ENCODE measurements at places on chromosomes 11 and 22.

- no peak for DNase-seq
These were observed 57.6 kb upstream of the B3GAT1 start for GRCh38 chr11:134469627-134470026.

DNA sequence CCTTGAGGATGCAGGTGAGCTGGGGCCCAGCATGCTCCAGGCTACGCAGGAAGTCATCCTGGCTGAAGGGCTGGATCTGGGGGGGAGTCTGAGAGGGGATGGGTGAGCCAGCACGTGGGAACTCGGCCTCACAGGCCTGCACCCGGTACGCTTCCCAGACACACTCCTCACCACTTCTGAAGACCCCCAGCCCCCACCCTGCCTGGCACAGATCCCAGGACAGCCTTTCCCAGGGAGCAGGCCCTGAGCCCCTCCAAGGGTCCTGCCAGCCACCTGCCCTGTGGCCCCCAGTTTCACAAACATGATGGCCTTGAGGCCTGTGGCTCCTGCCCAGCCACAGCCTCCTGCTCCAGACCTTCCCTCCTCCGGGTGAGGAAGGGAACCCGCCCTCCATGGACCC is 5.6 kb upstream of the PLXNB2 start:
- DNase-seq, result no peak

GRCh38 chr11:119580081-119580480 is 148.9 kb downstream of the NECTIN1 start:
- DNase-seq, result no peak

GRCh38 chr22:26589367-26589844 is 526 bp downstream of the TPST2 start:
- DNase-seq, result no peak

DNA sequence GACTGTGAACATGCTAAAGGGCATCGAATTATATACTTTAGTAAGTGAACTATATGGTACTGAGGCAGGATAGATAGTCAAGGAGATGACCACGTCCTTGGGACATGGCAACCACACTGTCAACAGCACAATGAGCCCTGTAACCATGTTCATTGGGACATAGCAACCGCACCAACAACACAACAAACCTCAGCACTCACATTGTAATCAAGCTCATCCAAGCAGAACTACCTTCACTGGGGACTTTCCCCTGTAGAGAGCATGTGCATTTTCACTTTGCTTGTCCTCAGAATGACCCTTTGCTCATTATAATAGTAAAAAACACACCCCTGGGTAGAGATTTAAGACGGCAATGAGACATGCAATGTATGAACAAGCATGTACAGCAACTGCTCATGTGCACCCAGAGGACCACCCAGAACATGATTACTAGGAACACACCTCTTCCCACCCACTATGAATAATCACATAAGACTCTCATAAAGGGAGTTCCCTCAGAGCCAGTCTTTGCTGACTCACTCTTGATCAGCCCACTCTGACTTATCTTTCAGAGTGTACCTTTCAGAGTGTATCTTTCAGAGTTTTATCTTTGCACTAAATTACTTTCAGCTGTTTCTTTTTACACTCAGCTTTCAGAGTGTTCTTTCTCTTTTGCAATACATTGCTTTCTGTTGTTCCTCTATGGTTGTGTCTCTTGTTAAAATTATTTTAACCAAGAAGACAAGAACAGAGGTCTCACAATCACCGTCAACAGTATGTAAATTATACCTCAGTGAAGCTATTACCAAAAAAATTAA is 4.1 kb upstream of the PLAAT2 start:
- peak; percentile 41 for DNase-seq

DNA sequence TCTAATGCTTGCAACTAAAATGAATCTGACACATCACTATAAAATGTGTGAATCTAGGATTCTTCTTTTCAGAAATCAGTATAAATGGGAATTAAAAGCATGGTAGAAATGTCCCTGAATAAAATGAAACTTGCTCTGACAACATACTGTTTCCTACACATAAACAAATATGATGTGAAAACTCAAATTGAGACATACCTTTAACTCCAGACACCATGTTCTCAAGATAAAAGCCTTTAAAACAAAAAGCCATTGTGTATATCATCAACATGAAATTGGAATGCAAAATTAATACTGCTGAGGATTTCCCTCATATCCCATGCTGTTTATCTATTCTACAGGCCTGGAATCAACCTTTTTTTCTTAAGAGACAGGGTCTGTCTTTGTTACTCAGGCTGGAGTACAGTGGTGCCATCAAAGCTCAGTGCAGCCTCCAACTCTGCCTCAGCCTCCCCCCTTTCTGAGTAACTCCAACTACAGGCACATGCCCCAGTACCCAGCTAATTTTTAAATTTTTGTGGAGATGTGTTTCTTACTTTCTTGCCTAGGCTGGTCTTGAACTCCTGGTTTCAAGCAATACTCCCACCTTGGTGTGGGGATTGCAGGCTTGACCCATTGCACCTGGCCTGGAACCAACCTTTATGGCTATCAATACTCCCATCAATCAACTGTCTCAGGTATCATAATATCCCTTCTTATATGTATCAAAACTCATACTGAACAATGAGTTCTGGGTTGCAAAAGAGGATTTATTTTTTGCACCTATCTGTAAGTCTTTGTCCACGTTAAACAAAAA is 6.7 kb downstream of the TAF1D start:
- no peak for DNase-seq

GRCh38 chr11:119673759-119674336 is 55.2 kb downstream of the NECTIN1 start:
- DNase-seq, result no peak

- DNase-seq, result no peak
These were observed 14.0 kb downstream of the SAMM50 start for GRCh38 chr22:43969021-43969878.

DNA sequence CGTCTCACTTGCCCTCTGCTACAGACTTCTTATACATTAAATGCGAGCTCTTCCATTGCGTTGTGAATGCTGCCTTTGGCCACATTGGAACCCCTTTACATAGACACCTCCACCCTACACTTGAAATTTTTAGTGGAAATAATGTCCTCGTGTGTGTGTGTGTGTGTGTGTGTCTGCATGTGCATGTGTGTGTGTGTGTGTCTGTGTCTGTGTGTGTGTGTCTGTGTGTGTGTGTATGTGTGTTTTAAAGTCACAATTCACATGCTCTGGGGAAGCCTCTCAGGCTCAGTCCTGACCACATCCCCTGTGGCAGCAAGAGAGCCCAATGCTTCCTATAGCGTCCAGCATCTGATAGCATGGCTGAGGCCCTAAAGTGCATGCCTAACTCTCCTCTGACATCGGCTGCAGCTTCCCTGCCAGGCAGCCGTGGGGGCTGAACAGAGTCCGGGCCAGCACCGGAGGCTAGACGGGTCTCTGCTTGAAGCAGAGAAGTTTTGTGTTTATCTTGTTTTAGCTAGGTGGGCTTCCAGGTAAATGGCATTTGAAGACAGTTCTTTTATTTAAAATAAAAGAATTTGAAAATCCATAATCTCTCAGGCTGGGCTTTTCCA is 64.5 kb upstream of the EMID1 start:
- no peak for DNase-seq

GRCh38 chr11:119218141-119218878 is 12.2 kb downstream of the CBL start:
- DNase-seq, result no peak

DNA sequence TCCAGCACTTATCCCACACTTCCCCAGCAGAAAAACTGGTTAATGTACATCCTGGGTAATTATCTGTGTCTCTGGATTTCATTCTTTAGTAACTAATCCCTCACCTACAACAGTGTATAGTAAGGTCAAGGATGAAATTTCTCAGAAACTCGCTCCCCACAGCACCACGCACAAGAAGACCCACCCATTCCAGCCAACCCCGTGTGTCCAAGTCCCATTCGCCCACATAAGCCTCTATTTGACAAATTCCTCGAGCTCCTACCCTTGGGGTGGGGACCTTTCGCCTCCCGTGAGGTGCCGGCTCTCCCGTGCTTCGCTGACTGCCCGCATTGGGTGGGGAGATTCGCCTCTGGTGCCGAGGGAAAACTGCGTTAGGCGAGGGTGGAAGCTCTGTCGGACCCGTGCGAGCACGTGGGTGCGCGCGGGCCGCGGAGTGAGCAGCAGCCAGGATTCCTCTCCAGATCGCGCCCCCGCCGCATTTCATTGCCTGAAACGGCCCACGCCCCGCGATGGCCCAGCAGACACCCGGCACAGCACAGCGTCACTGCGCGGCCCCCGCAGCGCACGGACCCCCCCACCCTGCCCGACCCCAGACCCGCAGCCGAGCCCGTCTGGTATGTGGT is 866 bp downstream of the EXPH5 start:
- no peak for DNase-seq

- DNase-seq, result no peak
These were observed 62.7 kb downstream of the STK33 start for GRCh38 chr11:8531312-8531711.

GRCh38 chr11:135019343-135019871 is 607.4 kb upstream of the B3GAT1 start:
- DNase-seq, result no peak

DNA sequence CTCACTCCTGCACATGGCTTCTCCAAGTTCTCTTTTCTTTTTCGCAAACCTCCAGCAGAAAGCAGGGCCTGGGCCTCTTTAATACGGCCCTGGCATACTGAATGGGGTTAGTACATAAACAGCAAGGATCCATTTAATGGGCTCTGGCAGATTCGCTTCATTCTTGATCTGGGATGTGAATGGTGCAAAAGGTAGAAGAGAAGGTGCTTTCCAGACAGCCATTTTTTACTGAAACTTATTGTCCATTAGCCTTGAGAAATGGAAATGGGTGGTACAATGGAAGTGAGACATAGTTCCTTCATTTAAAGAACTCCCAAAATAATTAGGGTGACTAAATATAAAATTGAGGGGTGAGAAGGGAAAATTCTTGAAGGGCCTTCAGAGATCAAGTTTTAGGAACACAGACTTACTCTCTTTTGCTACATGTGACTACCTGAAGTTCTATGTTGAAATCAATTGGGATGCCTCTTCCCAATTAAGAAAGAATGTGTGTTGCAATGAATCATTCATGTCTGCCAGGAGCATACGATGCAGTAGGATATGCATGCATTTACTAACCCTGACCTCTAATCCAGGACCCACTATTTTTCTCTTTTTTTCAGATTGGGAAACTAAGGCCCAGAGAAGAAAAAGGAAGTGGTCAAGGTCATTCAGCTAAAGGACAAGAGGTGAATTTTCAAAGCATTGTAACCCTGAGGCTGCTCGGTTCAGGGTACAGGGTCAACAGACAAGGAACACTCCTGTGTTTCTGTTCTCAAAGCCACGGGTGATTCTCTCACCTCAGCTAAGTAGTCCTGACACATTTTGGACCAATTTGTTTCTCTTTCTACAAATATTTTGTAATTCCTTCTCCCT is 144.1 kb downstream of the BBOX1 start:
- DNase-seq, result no peak

GRCh38 chr22:23262518-23263332 is 82.4 kb downstream of the BCR start:
- no peak for DNase-seq

DNA sequence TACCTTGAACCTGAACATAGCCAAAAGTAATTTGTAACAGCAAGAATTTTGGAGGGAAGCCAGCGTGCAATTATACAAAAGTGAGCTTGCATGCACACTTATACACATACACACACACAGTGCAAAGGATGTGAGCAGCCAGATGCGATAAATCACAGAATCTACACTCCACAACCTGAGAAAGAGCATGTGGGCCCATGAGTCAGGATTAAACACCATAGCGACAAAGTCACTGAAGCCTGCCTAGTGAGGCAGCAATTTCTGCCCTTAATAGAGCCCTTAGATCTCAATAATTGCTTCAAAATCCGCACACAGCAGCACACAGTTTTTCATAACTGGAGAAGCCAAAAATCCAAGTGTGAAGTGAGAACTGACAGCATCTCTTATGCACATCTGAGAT is 42.6 kb upstream of the TEAD1 start:
- no peak for DNase-seq

DNA sequence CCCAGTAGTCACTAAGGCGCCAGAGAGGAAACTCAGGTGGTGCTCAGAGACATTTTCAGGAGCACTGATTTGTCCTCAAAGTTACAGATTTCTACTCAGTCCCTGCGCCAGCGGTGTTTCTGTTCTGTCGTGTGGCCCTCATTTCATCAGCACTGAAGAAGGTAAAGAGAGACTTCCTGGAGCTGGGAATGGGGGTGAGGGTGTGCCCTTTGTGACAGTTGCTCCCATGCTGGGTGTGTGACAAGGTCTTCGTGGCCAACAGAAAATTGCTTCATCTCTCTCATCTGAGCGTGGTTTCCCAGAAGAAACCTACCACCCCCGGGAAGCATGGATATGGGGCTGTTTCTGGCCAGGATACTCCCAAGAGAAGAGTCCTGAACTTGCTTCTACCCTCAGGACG is 2.0 kb upstream of the PPARA start:
- no peak for DNase-seq

DNA sequence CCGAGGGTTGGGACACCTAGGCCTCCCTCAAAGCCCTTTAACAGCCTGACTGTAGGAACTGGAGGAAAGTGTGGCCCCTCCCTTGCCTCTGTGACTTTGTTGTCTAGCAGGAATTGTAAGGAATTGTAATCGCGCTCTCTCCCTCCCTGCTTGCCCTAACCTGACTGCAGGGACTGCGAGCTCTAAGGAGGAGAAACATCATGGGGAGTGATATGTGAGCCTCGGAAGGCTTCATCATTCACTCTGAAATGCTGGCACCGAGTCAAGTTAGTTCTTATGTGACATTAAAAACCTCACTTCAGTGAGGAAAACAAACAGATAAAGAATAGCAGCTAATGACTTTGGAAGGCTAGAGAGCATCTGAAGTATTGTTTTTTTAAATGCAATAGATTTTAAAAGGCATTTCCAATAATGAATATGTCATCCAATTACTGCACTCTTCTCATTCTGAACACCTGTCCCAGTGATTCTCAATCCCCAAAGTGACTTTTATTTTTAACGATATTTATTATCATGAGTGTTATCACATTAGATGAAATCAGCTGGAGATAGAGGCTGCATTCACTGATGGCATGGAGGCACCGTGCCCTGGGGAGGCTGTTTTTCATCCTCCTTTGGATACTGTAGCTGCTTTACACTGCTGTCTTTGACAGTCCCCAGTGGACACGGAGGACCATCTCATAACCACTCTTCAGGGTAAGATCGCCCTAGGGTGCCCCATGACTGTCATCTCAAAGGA is 58.5 kb upstream of the NTM start:
- no peak for DNase-seq

DNA sequence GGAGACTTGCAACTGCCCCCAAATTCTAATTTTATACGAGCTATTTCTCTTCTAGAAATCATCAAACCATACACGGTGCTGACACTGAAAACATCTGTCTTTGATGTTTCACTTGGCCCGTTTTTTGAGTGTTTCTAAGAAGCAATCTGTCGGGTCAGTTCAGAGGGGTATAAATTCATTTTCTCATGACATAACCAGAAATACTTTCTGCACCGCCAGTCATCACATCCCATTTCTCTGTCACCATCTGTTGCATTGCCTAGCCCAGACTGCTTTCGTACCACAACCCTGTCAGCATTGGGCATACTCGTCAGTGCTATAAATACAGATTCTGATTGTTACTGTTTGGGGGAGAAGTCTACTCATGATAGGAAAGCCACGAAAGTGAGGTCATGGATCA is 63.1 kb upstream of the CCDC90B start:
- DNase-seq, result no peak

- no peak for DNase-seq
These were observed 18.1 kb upstream of the FCHSD2 start for GRCh38 chr11:73160005-73160760.

All from stimulated activated CD8-positive, alpha-beta memory T cell treated with anti-CD3 and anti-CD28 coated beads, Interleukin-4, amount 100 ng/mL, for 1 hour (primary cell).